ENCODE measurements at places on chromosomes 6 and 20. TPM values are rescaled to one million over a fixed set of nuclear protein-coding genes. Genes with fewer than 3 reads are reported as not detected.

SLC24A3 gene
- total RNA-seq = 6.4 TPM

FRK gene
- total RNA-seq = 5.0 TPM

BICRAL gene
- total RNA-seq = 5.8 TPM

- H3K27ac ChIP-seq = no peak overlapping the region
- no peaks in the 10 kb centered on the region for H3K27me3 ChIP-seq
- no peaks in the 10 kb centered on the region for H3K4me1 ChIP-seq
- H3K36me3 ChIP-seq = peaks cover 100% of the 10 kb centered on the region
- DNase-seq = no peak
- H3K4me3 ChIP-seq = no peak overlapping the region
Measured at GRCh38 chr20:37396416-37397075, 50.6 kb downstream of the SRC start.

GRCh38 chr20:4833074-4833728 is 111.5 kb downstream of the PRND start:
- DNase-seq = no peak
- no peak overlapping the region for H3K4me3 ChIP-seq
- no peaks in the 10 kb centered on the region for H3K27me3 ChIP-seq
- no peaks in the 10 kb centered on the region for H3K36me3 ChIP-seq
- H3K4me1 ChIP-seq = peaks cover 24% of the 10 kb centered on the region
- no peak overlapping the region for H3K27ac ChIP-seq

- no peak for DNase-seq
- H3K27ac ChIP-seq = no peak overlapping the region
- no peak overlapping the region for H3K4me3 ChIP-seq
- no peaks in the 10 kb centered on the region for H3K36me3 ChIP-seq
- no peaks in the 10 kb centered on the region for H3K27me3 ChIP-seq
Measured at GRCh38 chr6:16355238-16355637, 116.9 kb downstream of the GMPR start.

DNA sequence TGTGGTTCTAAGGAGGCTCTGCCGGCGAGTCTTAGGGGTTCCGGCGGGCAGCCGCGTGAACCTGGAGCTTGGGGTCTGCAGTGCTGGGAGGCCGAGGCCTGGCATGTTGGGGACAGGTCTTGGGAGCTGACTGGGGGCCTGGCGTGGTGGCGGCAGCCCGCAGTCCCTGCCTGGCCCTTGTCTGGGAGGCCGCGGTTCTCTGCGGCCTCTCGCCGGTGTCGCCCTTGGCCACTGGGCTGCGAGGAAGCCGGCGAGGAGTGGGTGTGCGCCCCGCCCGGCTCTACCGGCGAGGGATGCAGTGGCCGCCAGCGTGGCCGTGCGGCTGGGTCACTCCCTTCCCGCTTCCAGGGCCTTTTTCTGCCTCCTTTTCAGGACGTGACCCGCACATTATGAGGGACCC is 36.3 kb downstream of the IGF2R start:
- no peak for DNase-seq
- no peaks in the 10 kb centered on the region for H3K27me3 ChIP-seq
- H3K27ac ChIP-seq = no peak overlapping the region
- no peak overlapping the region for H3K4me3 ChIP-seq
- H3K4me1 ChIP-seq = peaks cover 39% of the 10 kb centered on the region
- no peaks in the 10 kb centered on the region for H3K36me3 ChIP-seq

GRCh38 chr6:168101590-168102314 is 22.7 kb upstream of the FRMD1 start:
- H3K27ac ChIP-seq = no peak overlapping the region
- H3K4me1 ChIP-seq = no peaks in the 10 kb centered on the region
- H3K36me3 ChIP-seq = no peaks in the 10 kb centered on the region

DNA sequence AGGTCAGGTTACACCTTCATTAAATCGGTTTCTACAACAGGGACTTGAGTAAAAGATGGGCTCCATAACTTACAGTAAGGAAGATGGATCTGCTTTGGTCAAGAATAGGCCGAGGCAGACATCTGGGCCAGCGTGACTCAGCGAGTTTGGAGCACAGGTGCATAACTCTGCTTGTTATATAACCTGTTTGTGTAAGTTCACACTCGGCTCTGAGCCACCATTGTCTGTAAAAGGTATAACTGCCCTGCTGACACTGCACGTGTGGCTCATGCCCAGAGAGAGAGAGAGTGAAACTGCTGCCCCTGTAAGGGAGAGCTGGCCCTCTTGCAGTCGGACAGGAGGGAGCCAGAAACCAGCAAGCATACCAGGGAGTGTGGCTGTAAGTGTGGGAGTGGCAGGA is 737.9 kb upstream of the SLC35B3 start:
- H3K36me3 ChIP-seq = no peaks in the 10 kb centered on the region
- H3K27ac ChIP-seq = no peak overlapping the region
- DNase-seq = no peak
- no peaks in the 10 kb centered on the region for H3K4me1 ChIP-seq
- H3K4me3 ChIP-seq = no peak overlapping the region

DNA sequence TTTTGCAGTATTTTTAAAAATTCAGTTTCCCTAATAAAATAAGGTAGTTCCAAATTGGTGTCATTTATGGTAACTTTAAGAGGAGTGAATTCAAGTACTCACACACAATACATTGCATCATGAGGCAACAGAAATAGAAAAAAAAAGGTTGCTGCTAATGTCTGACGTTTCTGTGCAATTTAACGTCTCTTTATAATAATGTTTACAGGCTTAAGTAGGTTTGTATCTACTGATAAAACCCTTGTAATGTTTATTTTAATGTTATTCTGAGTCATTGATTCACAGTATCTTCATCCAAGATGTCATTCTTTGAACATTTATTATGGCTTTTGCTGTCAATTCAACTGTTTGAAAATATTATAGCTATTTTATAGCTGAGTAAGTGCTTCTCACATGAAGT is 86.0 kb downstream of the RNF217 start:
- H3K36me3 ChIP-seq = no peaks in the 10 kb centered on the region
- no peak for DNase-seq
- no peak overlapping the region for H3K27ac ChIP-seq
- H3K4me3 ChIP-seq = no peak overlapping the region

GRCh38 chr20:57047281-57048026 is 219.0 kb downstream of the BMP7 start:
- no peak for DNase-seq
- H3K36me3 ChIP-seq = no peaks in the 10 kb centered on the region
- H3K27ac ChIP-seq = peak overlapping the region; percentile 68
- no peak overlapping the region for H3K4me3 ChIP-seq
- H3K4me1 ChIP-seq = peaks cover 20% of the 10 kb centered on the region

- H3K36me3 ChIP-seq = no peaks in the 10 kb centered on the region
- H3K27me3 ChIP-seq = peaks cover 98% of the 10 kb centered on the region
- peaks cover 20% of the 10 kb centered on the region for H3K4me1 ChIP-seq
- peak overlapping the region; percentile 25 for H3K4me3 ChIP-seq
- no peak for DNase-seq
Measured at GRCh38 chr20:59604741-59605600, 631 bp downstream of the PHACTR3 start.

GRCh38 chr6:6148192-6148815 is 141.6 kb upstream of the NRN1 start:
- no peaks in the 10 kb centered on the region for H3K27me3 ChIP-seq
- H3K27ac ChIP-seq = no peak overlapping the region
- H3K36me3 ChIP-seq = no peaks in the 10 kb centered on the region
- no peak for DNase-seq

DNA sequence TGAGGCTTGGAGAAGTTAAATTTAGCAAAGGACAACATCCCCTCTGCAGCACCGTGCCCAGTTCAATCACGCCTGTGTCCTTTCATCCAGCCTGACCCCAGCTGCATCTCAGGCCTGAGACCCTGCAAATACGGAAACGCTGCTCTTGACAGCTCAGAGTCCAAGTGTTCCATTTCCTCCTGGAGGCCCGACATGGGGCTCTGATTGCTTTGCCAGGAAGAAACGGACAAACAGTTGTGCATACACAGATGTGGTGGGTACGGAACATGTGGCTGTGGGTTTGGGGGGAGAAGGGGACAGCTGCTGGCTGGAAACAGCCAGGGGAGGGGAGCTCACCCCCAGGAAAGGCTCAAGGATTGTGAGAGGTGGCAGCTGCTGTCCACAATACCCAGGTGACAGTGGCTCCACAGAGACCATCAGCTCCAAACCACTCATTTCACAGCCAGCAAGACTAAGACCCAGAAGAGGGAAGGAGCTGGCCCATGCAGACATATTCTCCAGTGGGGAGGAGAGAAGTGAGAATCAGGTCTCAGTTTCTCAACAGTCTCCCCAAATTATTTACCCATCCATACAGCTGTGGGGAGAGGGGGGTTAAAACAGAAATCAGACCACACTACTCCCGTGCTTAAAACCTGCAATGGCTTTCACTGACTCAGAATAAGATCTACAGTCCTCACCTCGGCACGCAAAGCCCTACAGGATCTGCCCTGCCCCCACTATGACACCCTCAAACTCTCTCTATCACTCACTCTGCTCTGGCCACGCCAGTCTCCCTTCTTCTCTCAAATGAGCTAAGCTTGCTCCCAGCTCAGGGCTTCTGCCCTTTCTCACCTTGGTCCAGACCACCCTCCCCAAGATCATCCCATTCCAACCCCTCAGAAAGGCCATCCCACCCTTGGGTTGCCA is 89.1 kb downstream of the PREX1 start:
- peaks cover 32% of the 10 kb centered on the region for H3K4me1 ChIP-seq
- no peak for DNase-seq
- no peaks in the 10 kb centered on the region for H3K27me3 ChIP-seq
- no peaks in the 10 kb centered on the region for H3K36me3 ChIP-seq
- no peak overlapping the region for H3K4me3 ChIP-seq
- peak overlapping the region; percentile 2 for H3K27ac ChIP-seq

GRCh38 chr6:7467007-7467897 is 74.2 kb upstream of the DSP start:
- no peak for DNase-seq
- peaks cover 11% of the 10 kb centered on the region for H3K4me1 ChIP-seq
- H3K4me3 ChIP-seq = no peak overlapping the region
- no peak overlapping the region for H3K27ac ChIP-seq
- H3K27me3 ChIP-seq = no peaks in the 10 kb centered on the region
- H3K36me3 ChIP-seq = no peaks in the 10 kb centered on the region

- H3K27me3 ChIP-seq = no peaks in the 10 kb centered on the region
- H3K36me3 ChIP-seq = no peaks in the 10 kb centered on the region
- H3K27ac ChIP-seq = no peak overlapping the region
- no peak for DNase-seq
- H3K4me1 ChIP-seq = no peaks in the 10 kb centered on the region
- H3K4me3 ChIP-seq = no peak overlapping the region
Measured at GRCh38 chr20:7943891-7944290, 3.6 kb upstream of the HAO1 start.
